HCT116 (cell line): ENCODE measurements at places on chromosomes 3 and 15.

- DNase-seq = no peak
Observed at GRCh38 chr15:51816611-51817010, 12.8 kb upstream of the TMOD3 start.

GRCh38 chr3:147423798-147424580, 14.8 kb downstream of the ZIC1 start:
- DNase-seq = no peak

- no peak for DNase-seq
Observed at GRCh38 chr3:27025718-27026117, 343.5 kb downstream of the NEK10 start.

DNA sequence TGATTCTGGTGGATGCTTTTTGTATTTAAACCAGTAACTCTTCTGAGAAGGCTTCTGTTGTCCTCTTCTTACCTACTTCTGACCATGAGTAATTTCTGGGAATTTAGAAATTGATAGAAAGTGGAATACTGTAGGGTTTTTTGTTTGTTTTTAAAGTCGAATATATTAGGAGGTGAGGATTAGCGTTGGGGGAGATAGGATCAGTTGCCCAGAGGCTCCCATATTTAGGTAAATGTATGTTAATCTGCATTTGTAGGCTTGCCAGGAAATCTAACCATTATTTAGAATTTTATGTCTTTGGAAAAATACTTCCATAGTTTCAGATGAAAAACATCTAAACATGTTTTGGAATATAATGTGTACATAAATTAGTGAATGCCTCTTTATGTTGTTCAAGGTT, 6.1 kb downstream of the STT3B start:
- DNase-seq = no peak

DNA sequence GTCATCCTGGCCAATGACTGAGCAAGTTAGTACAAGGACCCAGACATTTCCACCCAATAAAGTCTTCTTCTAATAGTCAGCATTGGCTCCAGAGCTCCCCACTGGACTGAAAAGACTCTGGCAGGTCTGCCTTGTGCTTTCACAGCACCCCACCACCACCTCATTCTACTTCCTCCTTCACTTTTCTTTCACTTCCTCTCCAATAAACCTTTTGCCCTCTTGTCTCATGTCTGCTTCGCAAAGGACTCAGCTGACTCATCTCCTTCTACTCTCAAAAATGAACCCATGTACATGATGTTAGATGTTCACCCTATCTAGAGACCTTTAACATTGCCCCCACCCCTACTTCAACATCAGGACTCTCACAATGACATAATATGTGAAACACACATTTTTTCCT, 181.0 kb upstream of the PPP2R3A start:
- no peak for DNase-seq

DNA sequence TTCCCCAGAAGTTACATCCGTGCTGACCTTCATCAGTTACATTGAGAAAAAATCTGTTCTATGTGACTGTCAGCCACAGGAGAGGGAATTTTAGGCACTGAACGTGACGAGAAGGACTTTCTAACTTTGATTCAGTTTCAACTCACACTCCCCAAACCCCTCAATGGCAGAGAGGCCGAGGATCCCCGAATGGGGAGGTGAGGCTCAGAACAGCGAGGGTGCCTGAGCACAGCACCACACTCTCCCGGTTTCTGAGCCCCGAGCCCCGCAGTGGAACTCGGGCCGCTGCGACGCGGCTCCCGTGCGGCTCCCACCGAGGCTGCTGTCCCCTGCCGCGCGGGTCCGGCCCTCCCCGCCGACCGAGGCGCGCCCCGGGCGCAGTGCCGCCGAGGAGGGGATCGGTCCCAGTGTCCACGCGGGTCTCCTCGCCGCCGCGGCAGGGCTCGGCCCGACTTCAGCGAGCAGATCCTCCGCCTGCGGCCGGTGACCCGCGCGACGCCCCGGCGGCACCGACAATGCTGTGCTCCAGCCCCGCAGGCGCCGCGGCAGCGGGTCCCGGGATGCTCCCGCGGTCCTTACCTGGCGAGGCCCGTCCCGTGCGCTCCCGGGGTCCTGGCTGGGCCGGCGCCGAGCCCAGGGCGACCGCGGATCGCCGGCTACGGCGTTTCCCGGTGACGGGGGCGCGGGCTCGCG, 439 bp downstream of the CTXND1 start:
- no peak for DNase-seq

DNA sequence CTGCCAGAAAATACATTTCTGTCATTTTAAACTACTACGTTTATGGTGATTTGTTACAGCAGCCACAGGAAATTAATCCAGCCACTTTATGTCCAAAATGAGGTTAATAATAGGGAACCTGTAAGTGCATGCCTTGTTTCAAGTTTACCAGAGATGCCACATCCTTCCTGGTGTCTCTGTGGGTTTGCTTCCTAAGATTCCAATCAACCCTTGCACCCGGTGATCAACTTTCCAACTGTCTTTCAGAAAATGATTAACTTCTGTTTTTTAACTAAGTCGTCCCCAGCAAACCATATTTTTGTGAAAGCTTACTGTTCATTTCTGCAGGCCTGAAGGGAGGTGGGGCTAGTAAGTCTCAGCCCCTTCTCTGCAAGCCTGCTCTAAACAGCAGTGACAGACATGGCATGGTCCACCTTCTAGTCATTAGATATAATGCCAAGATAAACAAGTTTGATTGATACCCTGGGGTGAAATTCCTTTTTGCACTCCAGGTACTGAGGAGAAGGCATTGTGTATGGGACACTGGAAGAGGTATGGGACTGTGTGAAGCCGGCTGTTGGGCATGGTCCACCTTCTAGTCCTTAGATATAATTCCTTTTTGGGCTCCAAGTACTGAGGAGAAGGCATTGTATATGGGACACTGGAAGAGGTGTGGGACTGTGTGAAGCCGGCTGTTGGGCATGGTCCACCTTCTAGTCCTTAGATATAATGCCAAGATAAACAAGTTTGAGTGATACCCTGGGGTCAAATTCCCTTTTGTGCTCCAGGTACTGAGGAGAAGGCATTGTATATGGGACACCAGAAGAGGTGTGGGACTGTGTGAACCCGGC, 11.1 kb upstream of the TMC3 start:
- no peak for DNase-seq

DNA sequence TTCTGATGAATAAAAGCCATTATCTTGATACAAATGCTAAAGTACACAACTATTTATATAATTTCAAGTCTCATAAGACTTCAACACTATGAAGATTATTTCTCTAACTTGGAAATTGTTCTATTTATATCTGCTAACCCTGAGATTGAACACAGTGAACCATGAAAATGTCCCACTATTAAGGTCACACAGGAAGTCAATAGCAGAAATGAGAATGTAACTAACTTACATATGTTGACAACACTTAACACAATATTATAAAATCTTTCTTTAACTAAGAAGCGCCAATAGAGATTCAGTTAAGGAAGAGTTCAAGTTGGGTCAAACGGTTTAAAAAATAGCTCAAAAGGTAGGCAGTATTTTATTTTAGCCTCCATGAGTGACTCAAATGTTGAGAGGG, 551.8 kb upstream of the CBLB start:
- no peak for DNase-seq

DNA sequence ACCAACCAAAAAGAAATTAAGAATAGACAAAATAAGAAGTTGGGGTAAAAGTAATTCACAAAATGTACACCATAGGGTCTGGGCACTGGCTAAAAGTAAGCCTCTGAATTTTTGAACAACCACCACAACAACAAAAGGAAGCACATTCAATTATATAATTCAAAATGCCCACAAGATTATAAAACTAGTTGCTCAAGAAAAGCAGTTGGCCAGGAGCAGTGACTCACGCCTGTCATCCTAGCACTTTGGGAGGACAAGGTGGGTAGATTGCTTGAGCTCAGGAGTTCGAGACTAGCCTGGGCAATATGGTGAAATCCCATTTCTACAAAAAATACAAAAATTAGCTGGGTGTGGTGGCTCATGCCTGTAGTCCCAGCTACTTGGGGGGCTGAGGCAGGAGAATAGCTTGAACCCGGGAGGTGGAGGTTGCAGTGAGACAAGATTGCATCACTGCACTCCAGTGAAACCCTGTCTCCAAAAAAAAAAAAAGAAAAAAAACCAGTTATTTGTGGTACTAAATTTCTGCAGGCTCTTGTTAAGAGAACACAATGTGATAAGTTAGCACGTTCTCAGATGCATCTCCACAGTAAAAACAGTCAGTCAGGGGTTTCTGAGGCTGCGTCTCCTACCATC, 6.6 kb upstream of the ATP11B start:
- no peak for DNase-seq

GRCh38 chr3:43709022-43709421, 18.3 kb downstream of the ABHD5 start:
- no peak for DNase-seq

DNA sequence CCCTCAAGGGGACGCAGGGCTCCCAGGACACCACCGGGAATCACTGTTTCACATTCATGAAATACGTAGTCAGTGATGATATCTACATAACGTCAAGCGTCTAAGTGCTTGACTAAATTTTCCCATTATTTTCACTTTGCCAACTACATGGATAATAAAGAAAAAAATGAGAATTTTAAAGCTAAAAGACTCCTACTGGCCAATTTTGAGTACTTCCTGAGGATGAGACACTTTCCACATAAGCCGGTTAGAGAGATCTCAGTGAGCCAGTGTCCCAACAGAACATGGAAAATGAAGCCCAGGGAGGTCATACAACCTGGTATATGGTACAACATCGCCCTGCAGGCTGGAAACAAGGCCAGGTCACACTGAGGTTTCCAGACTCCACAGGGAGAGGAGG, 928.1 kb downstream of the FHIT start:
- DNase-seq = no peak

DNA sequence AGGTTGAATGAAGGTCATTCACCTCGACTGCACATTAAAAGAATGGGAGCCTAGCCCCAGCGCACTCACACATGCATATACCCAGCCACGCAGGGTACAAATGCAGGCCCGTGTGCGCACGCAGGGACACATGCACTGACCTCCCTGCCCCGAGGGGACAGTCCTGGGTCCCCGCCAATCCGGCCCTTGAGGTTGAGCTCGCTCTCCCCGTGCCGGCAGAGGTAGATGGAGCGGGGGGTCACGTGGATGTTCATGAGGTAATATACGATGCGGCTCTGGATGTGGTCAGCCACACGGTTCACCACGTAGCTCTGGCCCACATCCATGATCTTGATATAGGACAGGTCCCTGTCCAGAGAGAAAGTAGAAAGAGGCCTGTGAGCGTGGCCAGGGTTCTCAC, 20.5 kb downstream of the PFKFB4 start:
- DNase-seq = no peak

DNA sequence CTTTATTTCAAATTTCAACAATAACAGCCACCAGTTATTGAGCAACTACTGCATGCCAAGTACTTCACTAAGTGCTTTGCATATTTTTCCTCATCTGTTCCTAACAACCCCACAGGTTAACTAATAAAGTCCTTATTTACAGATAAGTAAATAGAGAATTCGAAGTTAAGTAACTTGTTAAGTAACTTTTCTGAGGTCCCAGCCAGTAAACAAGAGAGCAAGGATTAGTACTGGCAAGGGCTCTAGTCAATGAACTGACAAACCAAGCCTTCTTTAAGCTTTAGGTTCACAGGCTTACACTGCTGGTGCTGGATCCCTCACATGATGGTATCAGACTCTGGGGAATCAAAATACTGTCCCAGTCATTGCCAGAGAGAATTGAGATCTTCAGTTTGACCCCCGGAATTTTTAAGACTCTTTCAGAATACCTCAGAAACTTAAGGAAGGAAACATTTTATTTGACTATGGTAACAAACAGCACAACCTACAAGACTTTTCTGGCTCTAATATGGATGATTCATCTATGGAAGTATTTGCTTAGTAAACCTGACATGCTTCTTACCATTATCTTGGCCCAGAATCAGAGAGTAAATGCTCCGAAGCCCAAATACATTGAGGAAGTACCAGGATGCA, 16.5 kb downstream of the EMC3 start:
- DNase-seq = no peak

GRCh38 chr15:35014241-35014640, 26.2 kb upstream of the ZNF770 start:
- DNase-seq = no peak

- no peak for DNase-seq
Observed at GRCh38 chr3:134298249-134298648, 47.6 kb upstream of the RYK start.

- DNase-seq = peak; percentile 62
Observed at GRCh38 chr15:75307778-75308390, 25.2 kb downstream of the GOLGA6D start.

- DNase-seq = no peak
Observed at GRCh38 chr3:18591120-18591519, 166.0 kb upstream of the SATB1 start.

DNA sequence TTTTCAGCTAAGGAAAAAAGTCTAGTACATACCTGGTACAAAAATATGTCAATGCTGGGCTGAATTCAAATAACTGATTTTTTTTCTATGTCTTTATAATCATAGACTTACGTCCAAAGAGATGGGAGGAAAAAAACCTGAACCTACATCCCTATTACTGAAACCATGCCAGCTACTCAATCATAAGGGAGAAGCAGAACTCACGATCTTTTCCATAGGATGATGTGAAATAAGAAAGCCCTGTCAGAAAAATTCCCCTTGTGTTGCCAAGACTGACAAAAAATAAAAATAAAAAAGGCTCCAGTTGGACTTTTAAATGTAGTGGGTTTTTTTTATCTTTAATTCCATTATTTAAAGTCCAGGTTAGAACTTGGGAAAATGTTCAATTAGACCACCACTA, 3.3 kb downstream of the MSL2 start:
- no peak for DNase-seq

DNA sequence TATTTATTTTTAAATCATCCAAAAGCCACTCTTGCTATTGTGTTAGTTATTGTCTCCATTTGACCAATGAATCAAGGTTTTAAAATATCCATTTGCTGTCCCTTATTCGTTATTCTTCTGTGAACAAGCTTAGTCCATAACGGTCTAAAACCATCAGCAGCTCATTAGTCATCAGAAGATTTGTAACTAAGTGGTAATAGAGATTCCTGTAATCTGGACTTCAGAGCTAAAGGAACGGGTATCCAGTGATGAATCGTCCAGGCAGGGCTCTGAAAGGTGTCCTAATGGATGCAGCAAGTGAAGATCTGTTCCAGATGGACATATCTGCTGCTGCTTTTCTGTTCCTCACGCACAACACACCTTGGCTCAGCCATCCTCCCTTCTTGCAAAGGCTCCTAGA, 362.7 kb upstream of the CFAP20DC start:
- no peak for DNase-seq

GRCh38 chr3:30084971-30085403, 521.4 kb upstream of the TGFBR2 start:
- no peak for DNase-seq

DNA sequence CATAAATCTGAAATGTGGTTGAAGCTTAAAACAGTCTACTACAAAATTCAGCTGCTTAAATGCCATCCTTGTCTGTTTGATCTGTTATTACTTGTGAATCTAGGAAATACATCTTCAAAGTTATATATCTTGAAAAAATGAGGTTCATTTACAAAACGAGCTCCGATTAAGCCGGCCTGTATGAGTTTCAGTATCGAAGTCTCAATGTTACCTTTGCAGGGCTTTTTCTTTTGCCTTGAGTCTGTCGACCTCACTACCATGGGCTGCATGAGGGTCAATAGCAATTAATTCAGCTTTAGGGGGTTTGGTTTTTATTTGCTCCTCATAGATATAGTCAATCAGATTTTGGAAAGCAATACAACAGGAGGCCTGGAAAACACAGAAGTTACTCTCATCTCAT, 23.2 kb downstream of the ERICH6 start:
- no peak for DNase-seq

GRCh38 chr3:140748903-140749302, 71.0 kb downstream of the TRIM42 start:
- DNase-seq = no peak

GRCh38 chr3:141183606-141184005, 48.0 kb upstream of the PXYLP1 start:
- DNase-seq = no peak
